Mammary epithelial cell (primary cell): ENCODE measurements at places on chromosomes 6 and 20.

DNA sequence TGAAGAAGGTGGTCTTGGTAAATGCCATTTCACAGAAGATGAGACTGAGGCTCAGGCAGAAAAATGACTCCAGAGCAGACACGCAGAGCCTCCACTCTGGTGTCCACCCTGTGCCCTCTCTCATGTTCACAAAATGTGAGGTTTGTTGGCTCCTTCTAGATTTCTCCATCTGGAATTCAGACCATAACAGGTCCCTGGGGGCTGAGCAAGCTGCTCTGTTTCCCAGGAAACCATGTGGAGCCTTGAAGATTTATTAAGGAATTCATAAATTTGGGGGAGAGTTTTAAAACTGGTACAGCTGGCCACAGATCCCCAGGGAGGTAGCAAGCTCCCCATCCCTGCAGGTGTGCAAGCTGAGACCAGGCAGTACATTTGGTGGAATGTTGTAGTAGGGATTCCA is 38.8 kb upstream of the SIRPA start:
- DNase-seq = no peak

DNA sequence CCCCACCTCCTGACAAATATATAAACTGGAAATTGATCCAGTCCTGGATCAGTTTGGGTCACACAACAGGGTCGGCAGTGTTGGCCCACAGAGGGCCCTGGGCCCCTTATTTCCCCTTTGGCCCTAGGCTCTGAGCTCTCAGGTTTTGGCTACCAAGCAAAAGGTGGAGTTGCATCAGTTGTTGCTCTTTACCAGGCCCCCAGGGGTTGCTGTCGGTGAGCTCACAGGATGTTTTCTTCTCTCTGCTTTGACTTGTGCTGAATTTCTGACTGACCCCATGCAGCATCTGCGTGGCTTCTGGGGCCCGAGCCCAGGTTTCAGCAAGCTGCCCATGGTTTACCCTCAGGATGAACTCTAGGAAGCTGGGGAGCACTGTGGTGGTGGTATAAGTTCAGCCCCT is 44.6 kb downstream of the PPARD start:
- DNase-seq = no peak

DNA sequence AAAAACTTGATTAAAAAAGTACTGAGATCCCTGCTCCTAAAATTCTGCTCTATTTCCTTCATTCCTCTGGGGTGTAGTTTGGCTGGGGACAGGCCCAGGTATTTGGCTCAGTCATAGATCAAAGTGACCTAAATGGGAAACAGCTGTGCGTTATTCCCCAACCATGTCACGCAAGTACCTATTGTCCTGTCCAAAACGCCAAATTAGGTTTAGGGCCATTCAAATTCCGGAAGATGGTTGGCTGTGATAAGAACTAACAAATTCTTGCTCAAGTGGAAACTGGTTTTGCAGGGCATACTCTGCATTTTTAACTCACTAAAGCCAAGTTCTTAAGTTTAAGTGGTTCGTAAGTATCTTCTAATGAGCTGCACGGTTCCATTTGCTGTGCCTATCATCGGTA is 147.6 kb upstream of the TMEM170B start:
- DNase-seq = peak; percentile 38

GRCh38 chr20:36454698-36455427 is 86.5 kb upstream of the MYL9 start:
- no peak for DNase-seq

DNA sequence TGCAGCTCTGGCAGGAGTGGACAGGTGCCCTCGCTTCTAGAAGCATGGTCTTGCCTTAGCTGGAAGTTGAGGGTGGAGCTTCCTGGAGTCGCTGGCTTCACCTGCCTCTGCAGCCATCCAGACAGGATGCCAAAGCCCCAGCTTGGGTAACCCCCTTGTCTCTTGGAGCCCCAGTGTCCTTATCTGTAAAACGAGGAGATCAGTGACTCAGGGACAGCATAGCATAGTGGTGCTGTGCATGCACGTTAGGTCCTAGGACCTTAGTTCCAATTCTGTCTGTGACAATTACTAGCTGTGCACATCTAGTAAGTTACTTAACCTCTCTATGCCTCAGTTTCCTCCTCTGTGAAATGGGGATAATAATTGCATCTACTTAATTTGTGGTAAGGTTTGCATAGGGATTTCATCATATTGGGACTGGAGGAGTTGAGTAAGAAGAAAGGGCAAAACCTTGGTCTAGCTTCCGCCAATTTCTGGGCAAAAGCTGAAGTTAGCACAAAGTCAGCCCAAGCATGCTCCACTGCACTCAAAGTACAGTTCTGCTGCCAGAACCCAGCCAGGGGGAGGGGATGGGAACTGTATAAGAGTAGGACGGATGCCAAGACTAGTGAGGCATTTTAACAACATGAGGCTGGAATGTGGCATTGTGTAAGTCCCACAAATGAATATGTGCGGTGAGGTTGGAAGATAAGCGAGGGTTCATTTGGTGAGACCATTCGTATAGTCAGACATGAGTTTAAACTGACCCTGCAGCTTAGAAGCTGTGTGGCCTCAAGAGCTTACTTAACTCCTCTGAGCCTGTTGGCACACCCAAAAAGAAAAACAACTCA is 24.5 kb downstream of the TOX2 start:
- DNase-seq = peak; percentile 96

DNA sequence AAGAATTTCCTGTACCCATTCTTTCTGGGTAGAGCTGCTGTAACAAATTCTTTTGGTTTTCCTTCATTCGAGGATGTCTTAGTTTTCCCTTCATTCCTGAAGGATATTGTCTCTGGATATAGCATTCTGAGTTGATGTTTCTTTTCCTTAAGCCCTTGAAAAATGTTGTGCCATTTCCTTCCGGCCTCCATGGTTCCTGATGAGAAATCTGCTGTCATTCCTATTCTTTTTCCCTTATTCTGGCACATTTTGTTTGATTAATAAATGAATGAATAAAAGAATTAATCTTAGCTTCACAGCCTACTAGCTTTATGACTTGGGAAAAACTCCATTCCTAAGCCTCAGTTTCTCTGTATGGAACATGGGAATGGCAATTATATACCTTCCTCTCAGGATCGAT is 173.1 kb downstream of the EYA2 start:
- DNase-seq = no peak

DNA sequence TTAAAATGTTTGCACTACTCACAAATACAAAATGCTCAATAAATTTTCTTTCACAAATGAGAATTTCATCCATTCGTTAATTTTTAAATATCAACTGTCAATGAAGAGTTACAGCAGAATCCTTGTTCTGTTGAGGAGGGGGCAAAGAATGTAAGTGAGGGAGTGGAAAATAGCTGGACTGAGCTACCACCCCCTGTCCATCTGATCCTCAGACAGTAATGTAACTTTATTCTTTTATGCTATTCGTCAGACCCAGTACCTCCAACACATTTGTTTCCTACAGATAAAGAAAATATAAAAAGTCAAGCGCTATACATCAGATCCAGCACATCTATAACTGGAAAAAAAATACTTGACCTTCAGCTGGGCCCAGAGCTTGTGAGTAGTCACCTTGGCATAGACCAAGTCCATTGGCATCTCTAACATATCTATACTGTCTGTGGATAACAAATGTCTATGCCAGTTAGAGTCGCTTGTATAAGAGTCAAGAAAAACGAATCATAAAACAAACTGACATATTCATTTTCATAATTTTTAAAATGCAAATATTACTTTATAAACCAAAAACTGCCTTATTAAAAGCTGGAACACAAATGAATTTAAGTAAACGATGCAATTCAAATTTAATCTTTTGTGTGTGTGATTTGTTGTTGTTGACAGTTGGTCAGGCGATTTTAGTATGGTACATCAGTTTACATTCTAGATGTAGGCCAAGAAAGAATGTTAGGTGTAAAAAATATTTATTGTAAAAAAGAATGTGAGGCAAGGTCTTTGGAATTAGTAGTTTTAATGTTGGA is 57.2 kb upstream of the HFE start:
- DNase-seq = no peak

- DNase-seq = no peak
These were observed 509.9 kb upstream of the SYNCRIP start for GRCh38 chr6:86152546-86152945.

GRCh38 chr6:84618836-84619235 is 145.6 kb downstream of the TBX18 start:
- DNase-seq = no peak

GRCh38 chr20:492159-492558 is 29.8 kb upstream of the TBC1D20 start:
- no peak for DNase-seq

DNA sequence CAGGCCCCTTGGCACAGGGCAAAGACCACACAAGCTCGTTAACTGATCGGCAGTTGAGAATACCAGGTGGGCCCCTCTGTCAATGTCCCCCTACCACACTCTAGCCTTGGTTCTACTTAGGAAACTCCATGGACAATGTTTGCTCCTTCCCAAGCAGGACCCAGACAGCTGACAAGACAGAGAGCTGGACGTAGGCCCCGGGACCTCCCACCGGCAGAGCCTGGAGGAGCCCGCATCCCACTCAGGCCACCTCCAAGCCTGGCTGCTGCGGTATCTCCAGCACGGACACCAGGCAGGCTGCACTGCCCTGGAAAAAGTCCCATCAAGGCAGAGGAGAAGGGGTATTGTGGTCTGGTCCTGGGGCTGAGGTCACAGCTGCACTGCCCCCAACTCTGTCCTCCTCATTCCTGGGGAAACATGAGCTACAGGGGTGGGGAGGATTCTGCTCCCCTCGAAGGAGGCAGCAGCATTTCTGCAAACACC is 6.2 kb upstream of the GRM4 start:
- no peak for DNase-seq

GRCh38 chr6:134772671-134773360 is 177.1 kb downstream of the ALDH8A1 start:
- DNase-seq = peak; percentile 23

DNA sequence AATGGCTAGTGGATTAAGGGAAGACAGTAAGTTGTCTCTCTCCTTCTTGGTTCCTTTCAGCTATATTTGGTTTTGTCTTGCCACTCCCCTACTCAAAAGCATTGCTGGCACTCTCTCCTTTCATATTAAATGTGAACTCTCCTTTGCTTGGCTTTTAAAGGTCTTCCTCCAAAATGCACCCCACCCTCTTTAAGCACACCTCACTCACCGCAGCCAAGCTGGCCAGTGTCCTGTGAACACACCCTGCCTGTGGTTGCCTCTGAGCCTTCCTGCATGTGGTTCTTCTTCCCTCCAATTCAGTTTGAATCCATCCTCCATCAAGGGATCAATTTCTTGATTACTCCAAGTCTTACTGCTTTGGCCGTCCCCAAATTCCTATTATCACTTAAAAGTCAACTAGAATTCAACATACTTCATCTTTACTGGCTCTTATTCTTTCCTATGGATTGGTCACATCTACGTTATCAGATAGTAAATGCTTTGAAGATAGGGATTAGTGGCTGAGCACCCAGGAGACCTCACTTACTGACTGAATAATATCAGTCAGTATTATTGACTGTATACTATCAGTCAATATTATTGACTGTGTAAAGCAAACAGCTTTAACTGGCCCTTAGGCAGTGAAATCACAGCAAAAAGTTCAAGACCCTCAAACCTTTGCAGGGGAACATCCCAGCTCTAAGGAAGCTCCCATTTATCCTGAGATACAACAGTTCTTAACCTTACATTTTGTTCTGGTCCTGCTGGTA is 41.6 kb upstream of the SPDEF start:
- DNase-seq = no peak

- peak; percentile 82 for DNase-seq
These were observed 583.8 kb upstream of the GJE1 start for GRCh38 chr6:141548966-141549365.

DNA sequence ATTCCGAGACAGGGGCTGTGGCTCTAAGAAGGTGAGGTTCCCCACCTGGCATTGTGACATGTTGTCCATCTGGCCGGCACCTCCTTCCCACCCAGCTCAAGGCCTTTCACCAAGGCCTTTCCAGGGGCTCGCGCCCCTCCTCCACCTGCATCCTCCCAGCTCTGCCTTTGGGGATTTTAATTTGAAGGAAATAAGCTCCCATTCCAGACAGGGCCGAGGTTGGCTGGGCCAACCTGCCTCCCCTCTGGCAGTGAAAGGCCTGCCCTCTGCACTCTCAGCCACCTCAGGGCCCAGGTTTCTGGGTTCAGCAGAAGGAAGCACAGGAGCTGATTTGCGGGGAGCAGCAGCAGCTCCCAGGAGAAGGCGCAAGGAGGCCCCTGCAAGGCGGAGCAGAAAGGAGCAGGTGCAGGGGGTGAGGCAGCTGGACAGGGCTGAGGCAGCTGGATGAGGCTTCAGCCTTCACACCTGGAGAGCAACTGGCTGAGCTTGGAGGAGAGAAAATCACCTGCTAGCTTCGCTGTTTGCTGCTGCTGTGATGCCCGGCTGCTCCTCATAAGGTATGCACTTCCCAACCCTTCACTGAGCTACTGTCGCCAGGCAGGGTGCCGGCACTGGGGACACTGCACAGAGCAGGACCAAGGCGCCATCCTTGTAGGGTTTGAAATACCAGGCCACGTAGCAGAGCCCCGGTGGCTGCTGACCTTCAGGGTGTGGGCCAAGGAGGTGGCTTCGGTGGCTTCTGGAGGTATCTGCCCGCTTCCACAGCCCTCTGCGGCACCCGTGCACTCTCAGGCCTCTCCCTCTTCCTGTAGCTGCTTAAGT is 147.0 kb downstream of the SYNDIG1 start:
- no peak for DNase-seq

DNA sequence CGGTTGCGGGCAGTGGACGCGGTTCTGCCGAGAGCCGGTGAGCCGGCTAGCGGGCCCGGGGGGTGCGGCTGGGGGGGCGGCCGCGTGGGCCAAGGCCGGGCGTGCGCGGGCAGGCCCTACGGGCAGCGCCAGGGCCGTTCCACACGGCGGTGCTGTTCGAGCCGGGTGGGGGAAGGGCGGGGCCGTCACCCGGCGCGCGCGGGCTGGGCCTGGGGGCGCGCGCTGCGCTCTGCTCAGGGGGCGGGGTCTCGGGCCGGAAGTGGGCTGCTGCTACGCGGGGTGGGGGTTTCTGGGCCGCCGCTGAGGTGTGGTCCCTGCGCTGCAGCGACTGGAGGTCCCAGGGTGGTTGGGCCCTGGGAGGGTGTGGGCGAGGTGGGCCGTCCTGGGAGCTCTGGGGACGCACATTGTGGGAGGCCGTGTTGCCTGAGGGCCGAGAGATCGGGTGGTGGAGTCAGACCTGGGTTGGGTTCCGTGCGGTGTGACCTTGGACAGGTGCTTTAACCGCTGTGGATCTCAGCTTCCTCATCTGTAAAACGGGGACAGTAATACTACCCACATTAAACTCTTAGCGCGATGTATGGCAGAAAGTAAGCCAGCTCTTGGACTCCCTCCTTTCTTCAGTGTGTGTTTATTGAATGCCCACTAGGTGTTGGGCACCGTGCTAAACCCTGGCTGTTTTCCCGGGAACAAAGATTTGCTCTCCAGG is 391 bp downstream of the MAPRE1 start:
- no peak for DNase-seq

GRCh38 chr6:43095939-43096338 is 19.8 kb downstream of the PTK7 start:
- no peak for DNase-seq

- no peak for DNase-seq
These were observed 152.1 kb downstream of the DTNBP1 start for GRCh38 chr6:15510536-15511247.

GRCh38 chr6:128519132-128519930 is 1.1 kb downstream of the PTPRK start:
- DNase-seq = peak; percentile 72
